Stimulated activated CD4-positive, alpha-beta T cell treated with anti-CD3 and anti-CD28 coated beads, Interleukin-1b, Interleukin-23, amount 100 ng/mL, for 1 hour (primary cell): ENCODE measurements at places on chromosomes 12 and 14.

DNA sequence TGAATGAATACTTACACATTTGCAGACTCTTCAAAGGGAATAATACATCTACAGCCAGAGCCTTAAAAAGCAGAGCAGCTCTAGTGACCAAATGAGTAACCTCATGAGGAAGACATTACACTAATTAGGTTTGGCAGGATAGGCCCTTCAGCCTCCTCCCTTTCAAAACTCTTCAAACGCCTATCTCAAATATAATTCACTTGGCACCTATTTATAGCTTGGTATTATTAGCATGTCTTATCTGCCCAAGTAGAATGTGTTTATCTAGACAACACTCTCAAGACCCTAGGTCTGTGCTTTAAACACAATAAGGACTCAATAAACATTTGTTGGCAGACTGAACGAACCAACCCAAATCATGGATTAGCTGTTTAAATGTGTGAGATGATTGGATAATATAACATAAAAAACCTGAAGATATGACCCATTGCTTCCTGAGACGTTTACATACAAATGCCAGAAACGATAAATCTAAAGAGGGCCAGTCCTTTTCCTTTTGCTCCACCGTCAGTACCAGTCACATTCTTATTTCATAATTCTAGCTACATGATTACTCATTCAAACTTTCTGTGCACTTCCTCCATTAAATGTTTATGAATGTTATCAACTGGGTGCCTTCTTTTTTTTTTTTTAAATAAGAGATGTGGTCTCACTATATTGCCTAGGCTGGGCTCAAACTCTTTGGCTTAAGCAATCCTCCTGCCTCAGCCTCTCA is 123.3 kb downstream of the CEP83 start:
- no peak for DNase-seq

- DNase-seq, result no peak
Observed at GRCh38 chr14:71538288-71538687, 393.9 kb upstream of the RGS6 start.

GRCh38 chr12:43482311-43483085 is 69.5 kb downstream of the ADAMTS20 start:
- no peak for DNase-seq

DNA sequence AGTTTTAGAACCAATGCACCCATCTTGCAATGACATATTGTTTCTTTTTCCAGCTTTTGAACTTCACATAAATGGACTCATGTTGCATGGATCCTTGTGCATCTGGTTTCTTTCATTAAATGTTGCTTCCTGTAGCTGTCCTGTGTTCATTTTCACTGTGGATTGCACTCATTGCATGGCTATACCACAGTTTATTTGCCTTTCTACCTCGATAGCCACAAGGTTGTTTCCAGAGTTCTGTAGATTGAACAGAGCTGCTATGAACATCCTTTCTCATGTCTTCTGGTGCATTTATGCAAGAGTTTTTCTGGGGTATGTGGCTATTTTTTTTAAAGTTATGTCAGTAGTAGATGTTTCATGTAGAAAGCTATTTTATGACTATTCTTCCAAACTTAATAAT is 3.5 kb upstream of the KRT81 start:
- no peak for DNase-seq

DNA sequence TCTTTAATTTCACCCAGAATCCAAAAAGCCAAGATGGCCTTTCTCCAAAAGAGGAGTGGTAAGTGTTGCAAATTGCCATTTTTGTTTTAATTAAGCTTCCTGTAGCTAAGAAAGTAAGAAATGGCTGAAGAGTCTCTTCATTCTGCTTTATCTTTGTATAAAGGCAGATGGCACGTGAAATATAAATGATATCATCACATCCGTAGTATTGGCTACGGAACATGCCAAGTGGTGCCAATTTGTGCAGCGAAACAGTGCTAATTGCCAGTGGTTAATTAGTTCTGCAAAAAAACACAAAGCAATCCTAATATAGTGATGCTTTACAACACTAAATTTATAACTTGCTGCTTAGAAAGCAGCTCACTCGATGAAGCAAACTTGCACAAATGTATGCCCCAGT is 29.4 kb downstream of the PLEKHG7 start:
- no peak for DNase-seq

- no peak for DNase-seq
Observed at GRCh38 chr12:11869406-11869805, 201.3 kb upstream of the BCL2L14 start.

DNA sequence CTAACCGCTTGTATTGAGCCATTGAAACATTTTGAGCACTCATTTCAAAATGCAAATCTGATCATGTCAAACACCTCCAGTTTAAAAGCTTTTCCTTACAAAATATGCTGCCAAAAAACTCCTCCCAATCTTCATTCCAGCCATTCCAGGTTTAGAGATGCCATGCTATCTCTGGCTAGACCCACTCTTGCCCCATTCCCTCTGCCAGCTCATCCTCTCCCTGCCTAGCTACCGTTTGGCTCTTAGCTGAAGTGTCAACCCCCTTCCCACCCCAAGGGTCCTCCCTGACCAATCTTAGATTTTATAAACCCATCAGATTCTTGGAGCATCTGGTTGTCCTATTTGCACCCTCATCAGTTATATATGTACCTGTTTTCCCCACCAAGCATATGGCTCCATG is 75.0 kb downstream of the SCAF11 start:
- no peak for DNase-seq

GRCh38 chr12:114414031-114414865 is 8.3 kb upstream of the TBX5 start:
- DNase-seq, result no peak

DNA sequence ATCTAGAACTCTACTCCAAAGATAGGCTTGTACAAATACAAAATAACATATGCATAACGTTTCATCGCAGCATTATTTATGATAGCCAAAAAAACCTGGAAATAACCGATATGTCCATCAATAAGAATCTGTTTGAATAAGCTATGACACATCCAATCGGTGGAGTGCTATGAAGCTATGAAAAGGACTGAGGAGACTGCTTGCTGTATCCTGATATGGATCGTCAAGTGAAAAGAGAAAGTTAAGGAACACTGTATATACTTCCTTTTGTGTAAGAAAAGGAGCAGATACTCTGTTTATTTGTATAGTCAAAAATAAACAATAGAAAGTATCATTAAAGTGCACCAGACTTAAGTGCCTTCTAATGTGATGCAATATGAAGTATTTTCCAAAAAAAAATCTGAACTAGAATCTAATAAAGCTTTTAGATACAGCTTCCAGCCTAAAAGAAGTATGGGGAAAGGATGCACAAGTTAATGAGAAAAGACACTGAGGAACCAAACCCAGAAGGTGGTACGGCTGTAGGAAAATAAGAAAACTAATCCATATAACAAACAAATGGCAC is 645 bp upstream of the KLHDC1 start:
- DNase-seq, result no peak

GRCh38 chr12:42267413-42268190 is 29.6 kb upstream of the YAF2 start:
- DNase-seq, result no peak

- DNase-seq, result no peak
Observed at GRCh38 chr12:12474931-12475795, 87.5 kb downstream of the DUSP16 start.

GRCh38 chr14:68076451-68076850 is 256.9 kb downstream of the RAD51B start:
- DNase-seq, result no peak

GRCh38 chr12:24823808-24824515 is 124.9 kb downstream of the BCAT1 start:
- DNase-seq, result no peak

DNA sequence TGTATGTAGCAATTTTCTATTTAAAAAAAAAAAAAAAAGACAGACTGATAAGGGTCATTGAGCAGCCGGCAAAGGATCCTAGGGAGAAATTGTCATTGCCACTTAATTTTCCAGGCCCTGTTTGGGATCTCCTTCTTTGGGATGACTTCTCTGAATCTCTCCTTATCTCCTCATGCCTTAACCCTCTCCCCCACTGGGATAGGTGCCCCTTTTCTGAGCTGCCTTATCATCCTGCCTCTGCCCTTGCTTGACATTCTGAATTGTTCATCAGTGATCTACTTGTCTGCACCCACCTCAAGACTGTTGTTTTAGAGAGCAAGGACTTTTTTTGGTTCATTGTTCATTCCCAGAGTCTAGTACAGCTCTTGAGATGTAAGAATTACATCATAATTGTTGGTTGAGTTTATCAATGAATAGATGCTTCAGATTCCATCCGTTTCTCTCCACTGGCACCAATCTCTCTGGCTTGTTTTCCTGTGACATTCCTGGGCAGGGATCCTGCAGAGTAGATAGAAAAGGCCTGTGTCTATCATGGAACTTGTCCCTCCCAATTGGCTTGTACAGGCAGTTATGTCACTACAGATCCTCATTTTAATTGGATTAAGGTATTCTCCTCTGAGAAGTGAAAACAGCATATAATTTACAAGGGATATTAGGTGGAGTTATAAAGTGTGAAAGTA is 42.6 kb downstream of the SOCS2 start:
- DNase-seq, result no peak

DNA sequence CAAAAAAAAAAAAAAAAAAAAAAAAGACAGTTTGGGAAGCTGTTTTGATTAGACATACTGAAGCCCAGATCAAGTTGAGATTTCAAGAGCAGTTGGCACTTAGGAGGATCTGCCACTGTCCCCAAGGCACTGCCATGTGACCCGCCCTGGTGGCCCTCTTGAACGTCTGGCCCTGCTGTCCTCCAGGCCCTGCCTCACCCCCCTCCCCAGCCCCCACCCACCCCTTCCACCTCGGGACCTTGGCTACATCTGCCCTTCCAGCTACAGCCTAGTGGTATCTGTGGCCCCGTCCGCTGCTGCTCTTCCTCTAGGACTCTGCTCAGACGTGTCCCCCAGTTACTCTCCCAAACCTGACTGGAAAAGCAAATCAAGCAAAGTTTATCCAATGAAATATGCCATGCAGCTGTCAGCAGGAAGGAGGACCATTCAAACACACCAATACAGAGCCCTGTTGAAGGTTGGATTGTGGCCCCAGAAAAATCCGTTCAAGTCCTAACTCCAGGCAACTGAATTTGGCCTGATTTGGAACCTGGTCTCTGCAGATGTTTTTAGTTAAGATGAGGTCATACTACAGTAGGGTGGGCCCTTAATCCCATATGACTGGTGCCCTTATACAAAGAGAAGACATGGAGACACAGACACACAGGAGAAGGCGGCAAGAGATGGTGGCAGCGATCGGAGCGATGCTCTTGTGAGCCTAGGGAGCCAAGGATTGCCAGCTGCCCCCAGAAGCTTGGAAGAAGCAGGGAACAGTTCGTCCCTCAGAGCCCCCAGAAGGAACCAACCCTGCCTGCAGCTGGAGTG is 17.7 kb downstream of the SLC25A29 start:
- no peak for DNase-seq

GRCh38 chr14:90508036-90508435 is 111.2 kb downstream of the CALM1 start:
- DNase-seq, result no peak

GRCh38 chr14:25843481-25844470 is 754.1 kb downstream of the NOVA1 start:
- no peak for DNase-seq

GRCh38 chr14:65001723-65002122 is 15.0 kb downstream of the FNTB start:
- no peak for DNase-seq

- no peak for DNase-seq
Observed at GRCh38 chr12:20445687-20446086, 77.3 kb downstream of the PDE3A start.

GRCh38 chr12:10690906-10691305 is 17.1 kb upstream of the STYK1 start:
- DNase-seq, result no peak

DNA sequence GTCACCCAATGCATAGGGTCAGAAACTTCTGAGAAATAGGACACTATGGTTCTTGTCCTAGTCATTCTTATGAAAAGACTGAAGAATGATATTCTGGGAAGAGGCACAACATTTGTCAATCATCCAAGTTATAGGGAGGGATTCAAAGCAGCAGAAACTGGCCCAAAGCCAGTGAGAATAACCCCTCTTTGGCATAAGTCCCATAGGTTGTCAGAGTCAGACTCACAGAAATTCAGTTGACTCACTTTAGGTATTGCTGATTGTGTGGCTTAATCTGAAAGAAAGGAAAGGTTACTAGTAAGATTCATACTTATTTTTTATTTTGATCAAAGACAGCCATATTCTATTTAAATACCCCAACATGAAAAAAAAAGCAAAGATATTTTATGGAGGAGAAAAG is 151.0 kb downstream of the SRGAP1 start:
- no peak for DNase-seq

GRCh38 chr14:80427101-80427500 is 215.8 kb upstream of the DIO2 start:
- no peak for DNase-seq

- no peak for DNase-seq
Observed at GRCh38 chr12:88299567-88300101, 157.5 kb downstream of the TMTC3 start.

GRCh38 chr12:119500209-119500608 is 93.4 kb upstream of the TMEM233 start:
- no peak for DNase-seq

DNA sequence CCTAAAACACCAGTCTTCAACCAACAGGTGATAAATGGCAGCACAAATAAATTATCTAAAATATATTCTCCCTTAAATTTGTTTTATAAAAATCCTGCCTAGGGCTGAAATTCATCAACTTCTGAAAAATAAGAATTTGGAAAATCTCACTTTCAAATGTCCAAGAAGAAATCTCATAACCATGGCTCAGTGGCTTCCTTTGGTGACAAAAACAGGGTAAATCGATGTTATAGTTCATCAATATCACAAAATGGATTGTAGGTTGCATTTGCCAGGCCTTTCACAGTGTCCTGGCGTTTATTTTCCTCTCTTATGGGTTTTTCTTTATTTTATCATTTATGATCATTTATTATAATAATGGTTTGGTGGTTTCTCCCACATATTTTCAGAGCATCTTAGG is 103.0 kb downstream of the PTGER2 start:
- no peak for DNase-seq

GRCh38 chr12:93773122-93773871 is 96.1 kb downstream of the CRADD start:
- peak; percentile 23 for DNase-seq

DNA sequence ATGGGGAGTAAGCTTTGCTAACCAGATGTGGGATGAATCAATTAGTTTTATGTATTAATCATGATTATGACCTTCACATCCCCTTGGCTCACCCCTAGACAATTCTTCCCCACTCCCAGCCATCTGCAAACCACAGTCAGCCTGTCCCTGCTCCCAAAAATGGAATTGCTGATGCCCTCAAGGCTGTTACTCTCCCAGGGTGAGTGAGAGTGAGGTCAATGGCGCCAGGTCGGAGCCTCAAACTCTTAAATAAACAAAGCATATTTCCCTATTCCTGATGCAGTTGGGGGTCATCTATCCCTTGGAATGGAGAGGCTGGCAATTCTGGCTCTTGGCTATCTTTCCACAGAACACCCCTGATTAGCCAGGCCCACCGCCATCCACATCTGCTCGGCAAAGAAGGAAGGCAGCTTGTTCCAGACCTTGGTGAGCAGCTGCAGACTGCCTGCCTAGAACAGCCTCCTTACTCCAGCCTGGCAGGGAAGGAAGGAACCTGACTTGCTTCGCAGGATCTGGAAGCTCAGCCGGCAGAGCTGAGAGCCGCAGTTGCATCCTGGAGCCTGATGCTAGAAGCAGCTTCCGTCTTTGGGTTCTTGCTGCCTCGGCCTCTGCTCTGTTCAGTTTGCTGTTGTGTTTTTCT is 57.0 kb downstream of the SMUG1 start:
- DNase-seq, result no peak
